M059J (cell line): ENCODE measurements at places on chromosomes 6 and 20. TPM values are rescaled to one million over a fixed set of nuclear protein-coding genes. Genes with fewer than 3 reads are reported as not detected.
A peak's percentile ranks its signal among the peaks of the same experiment; 100 is the strongest.

DNA sequence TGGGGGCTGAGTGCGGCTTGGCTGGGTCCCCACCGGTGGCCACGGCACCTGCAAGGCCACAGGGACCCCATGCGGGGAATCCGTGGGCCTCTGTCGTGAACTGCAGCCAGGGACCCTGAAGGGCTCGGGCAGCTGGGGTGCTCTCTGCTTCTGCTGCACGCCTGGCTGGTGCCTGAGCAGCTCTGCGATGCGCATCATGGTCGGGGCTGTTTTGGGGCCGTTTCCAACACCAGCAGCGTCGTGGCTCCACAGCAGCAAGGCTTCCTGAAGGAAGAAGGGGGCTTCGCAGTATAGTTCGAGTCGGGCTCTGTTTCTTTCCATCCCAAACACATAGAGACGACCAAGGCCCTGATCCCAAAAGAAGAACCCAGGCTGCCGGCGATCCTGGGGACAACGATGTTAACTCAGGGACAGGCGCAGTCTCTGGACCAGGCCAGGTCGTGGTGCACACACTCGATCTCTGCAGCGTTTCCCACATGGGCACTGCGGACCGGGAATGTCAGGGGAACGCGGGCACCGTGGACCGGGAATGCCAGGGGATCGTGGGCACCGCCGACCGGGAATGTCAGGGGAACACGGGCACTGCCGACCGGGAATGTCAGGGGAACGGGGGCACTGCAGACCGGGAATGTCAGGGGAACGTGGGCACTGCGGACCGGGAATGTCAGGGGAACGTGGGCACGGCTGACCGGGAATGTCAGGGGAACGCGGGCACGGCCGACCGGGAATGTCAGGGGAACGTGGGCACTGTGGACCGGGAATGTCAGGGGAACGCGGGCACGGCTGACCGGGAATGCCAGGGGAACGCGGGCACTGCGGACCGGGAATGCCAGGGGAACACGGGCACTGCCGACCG lies 36.8 kb upstream of the BHLHE23 start:
- no peak for DNase-seq

GRCh38 chr6:113103634-113104361 lies 753.3 kb upstream of the MARCKS start:
- DNase-seq = peak; percentile 87

DNA sequence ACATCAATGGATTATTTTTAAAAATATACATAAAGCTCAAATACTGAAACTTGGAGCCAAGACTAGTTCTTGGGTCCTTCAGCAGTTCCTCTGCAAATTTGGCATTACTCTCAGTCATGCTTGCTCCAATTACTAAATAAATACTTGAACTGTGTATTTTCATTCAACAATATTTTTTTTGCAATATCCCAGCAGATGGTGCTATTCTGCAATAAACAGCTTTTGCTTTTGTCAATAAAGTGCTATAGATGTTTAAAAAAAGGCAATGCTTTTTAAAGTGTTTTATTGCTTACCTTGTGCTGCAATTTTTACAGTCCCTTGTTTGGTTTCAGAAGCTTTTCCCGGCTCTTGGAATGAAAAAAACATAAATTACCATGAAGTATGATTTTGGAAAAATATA lies 243.4 kb downstream of the TRDN start:
- DNase-seq = peak; percentile 27

DNA sequence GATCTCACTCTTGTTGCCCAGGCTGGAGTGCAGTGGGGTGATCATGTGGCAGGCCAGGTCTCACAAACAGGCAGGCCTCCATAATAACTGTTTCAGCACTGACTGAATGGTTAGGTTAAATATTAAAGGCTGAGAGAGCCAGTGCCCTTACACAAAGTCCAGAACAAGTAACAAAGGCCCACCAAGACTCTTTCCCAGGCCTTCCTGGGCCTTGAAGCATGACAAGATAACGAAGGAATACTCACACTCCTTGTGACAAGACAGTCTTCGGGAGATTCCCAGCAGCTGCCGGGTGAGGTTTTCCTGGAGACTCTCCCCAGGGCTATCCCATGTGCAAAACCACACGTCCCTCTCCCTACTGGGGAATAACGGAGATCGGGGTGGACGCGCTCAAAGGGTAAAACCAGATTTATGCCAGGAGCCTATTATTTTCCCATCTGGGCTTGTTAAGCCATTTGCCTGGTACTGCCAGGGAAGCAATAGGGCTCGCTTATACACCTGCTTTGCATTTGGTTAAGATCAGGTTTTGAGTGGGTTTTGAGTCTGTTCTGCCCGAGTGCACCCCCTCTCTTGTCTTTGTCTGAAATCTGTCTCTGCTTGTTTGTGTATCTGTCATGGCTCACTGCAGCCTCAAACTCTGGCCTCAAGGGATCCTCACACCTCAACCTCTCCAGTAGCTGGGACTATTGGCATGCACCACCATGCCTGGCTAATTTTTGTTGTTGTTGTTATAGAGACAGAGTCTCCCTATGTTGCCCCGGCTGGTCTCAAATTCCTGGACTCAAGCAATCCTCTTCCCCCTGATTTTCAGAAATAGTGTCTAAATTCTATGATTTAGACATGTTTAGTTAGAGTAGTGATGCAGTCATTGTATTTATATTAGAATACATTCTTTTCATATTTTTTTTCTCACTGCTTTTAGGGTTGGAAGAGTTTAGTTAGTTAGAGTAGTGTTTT lies 1.4 kb upstream of the ENPP3 start:
- no peak for DNase-seq

DNA sequence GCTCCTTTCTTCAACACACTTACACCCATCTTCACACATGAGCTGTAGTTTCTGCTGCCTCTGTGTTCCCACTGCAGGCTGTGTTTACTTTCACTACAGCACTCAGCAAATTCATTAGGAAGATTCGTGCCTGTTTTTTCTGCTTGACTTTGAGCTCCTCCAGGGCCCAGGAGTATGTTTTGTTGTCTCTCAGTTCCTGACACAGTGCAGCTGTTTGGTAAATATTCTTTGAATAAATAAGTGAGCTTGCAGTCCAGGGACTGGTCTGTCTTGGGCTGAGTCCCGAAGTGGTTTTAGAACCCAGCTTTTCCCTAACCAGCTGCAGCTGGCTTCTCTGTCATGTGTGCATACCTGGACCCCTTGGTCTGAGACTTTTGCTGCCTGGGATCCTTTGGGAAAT lies 46.6 kb upstream of the CCN6 start:
- no peak for DNase-seq

DNA sequence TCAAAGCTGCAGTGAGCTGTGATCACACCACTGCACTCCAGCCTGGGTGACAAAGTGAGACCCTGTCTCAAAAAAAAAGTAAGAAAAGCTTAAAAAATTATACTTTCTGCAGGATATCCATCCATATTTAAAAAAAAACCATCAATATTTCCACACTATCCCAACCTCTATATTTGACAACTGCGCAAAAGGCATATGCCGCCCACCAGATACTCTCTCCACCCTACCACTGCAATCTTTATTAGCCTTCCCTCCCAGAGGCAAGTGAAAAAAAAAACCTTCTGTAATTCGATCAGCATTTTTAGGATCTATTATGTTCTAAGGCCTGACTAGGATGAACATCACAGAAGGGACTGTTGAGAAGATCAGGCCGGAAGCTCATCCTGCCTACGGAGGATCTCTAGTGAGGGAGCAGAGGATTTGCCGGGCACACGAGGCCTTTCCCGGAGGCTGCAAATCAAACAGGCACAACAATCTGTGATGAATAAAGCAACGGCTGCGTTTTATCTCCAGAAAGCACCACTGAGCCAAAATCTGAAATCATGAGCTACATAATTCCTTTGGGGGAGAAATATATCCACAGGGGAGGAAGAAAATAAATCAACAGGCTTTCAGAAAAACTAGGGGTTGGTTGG lies 65.9 kb downstream of the GFOD1 start:
- no peak for DNase-seq

- no peak for DNase-seq
Observed at GRCh38 chr20:10134176-10134575, 84.5 kb upstream of the SNAP25 start.

GRCh38 chr20:62631336-62632308 lies 10.7 kb upstream of the SLCO4A1 start:
- DNase-seq = no peak

- peak; percentile 57 for DNase-seq
Observed at GRCh38 chr20:50003253-50003656, 20.5 kb downstream of the SNAI1 start.

The NCOA7 gene
- total RNA-seq = 39.6 and 43.9 TPM in 2 replicates

- DNase-seq = no peak
Observed at GRCh38 chr6:5778317-5778857, 228.3 kb downstream of the NRN1 start.

- DNase-seq = peak; percentile 55
Observed at GRCh38 chr6:28709478-28710349, 184.0 kb downstream of the GPX5 start.

The NR2E1 gene
- 0.37 and 1.2 TPM in 2 replicates for total RNA-seq

DNA sequence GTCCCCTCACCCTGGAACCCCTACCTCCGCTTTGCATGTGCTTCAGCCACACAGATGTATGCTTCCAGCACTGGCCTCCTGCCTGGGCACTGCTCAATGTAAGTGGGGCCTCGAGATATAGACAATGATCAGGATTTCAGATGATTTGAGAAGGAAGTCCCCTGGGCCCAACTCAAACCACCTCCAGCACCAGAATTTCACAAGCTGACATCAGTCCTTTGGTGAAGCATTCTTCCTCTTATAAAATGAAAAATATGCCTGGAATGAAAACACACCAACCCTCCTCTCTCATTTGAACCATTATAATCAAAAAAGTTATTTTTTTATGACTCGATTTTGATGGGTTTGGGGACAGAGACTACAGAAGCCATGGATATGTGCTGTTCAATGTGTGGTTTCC lies 48.5 kb downstream of the BTBD3 start:
- DNase-seq = no peak

DNA sequence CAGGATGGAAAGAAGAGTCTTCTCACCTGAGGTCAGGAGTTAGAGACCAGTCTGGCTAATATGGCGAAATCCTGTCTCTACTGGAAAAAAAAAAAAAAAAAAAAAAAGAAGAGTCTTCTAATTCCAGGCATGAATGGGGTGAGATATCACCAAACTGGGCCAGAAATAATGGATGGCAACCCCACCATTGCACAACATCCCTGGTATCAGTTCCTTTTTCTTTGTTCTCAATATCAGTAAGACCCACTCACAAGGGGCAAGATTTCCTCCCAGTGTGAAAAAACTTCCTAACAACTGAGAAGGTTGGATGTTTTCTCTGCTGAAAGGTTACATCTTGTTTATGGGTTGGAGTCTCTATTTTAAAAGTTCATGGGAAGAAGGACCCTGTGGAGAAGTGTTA lies 23.6 kb upstream of the NR2E1 start:
- no peak for DNase-seq

DNA sequence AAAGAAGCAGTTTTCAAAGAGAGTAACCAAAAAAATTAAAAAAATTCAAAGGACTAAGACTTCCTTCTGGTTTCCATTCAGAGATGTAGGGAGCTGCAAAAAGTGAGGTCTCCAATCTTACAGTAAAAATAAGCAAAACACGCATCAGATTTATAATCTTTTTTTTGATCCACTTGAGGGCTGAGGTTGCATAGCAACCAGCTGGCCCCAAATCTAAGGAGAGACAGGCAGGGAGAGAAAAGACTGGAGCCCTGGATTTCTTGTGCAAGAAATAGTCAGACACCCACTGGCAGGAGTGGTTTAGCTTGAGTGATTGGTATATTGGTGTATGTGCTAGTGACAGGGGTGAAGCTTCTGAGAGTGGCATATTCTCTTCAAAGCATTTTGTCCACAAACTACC lies 135.9 kb upstream of the FUT9 start:
- DNase-seq = no peak

DNA sequence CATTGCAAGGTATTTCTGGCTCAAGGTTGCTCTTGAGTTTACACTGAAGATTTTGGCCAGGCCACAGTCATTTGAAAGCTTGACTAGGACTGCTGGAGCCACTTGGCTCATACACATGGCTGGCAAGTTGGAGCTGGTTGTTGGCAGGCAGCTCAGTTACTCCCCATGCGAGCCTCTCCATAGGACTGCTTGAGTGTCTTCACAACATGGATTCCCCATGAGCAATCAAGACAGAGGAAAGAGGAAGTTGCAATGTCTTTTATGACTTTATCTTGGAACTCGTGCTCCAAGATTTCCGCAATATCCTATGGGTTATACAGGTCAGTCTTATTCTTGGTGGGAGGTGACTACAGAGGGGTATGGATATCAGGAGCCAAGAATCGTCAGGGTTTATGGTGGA lies 1.4 kb upstream of the MANBAL start:
- no peak for DNase-seq

- DNase-seq = no peak
Observed at GRCh38 chr6:7267071-7267465, 45.9 kb downstream of the SSR1 start.

DNA sequence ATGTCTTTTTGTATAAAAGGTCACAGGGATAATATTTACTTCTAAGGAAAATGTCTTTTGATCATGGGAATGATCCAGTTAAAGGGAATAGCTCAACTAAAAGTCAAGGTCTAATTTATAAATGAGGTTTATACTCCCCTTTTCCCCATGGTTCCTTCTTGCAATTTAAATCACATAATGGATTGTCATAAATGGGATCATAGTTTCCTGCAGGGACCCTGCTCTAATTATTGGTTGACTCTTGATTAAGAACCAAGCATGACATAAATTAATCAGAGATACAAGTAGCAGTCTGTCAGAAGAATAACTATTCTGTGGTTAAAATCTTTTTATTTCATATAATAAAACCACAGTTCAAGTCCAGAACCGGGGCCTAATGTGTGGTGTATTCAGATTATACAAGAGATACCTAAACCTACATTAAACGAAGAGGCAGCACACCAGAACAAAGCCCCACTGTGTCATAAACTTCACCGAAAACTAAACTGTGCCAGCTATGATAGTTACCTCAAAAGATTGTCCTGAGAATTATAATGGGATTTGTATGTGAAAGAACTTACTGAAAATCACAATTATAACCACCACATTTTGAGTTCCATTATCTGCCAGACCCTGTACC lies 43.0 kb upstream of the CD83 start:
- DNase-seq = no peak

DNA sequence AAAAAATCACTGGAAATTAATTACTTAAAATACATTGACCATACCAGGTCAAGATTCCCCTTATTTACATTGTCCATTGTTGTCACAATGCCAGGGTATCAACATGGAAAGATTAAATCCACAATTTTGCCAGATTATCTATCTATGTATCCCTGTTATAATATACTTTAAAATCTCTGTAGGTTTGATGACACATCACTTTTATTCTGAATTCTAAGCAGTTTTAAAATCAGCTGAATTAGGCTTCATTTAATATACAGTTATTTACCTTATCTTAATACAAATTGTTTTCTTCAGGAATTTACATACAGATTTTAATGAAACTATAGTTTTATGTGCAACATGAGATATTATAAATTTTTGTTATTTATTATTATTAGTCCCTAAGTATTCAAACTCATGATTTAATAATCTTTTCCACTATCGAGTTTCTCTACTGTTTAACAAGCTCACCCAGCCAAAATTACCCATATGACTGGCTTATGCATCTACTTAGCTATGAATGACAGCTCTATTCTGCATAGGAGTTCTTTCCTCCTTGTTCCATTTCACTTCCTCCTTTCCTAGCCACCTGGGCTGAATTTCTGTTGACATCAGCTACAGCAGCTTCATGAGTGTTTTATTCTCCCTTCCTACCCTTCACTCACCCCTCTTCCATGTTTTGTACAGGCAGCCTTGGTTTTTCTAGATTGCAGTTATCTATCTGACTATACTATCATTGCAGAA lies 654.2 kb upstream of the MAP3K7 start:
- DNase-seq = no peak

The REM1 gene
- total RNA-seq = not detected in 2 replicates
